NCI-H146 (cell line): ENCODE measurements at places on chromosomes 6 and 20.

DNA sequence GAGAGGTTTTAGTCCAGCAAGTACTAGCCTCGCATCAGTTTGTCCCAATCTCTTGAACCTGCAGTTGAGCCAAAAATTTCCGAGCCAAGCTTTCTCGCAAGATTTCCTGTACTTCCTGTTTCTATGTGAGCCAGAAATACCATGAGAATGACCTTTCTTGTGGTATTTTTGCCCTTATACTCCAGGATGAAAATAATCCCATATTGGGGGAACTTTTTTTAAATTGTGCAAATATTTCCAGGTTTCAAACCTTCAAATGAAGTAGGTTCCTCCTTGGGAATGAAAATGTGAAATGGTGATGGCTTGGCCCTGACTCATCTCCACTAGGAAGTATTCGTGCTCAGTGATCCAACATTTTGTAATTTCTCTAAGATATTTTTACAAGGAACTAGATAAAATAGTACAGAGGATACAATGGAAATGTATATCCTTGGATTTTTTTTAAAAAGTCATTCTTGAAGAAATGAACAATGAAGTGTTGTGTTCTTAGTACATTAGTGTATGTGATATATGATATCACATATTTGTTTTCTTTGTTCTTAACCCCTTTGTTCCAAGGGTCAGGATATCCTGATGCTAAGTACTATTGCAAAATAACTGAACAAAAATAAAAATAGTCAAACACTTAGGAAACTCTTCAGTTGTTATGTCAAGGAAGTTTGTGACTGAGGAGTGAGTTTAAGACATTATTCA is 184.0 kb downstream of the PDE7B start:
- DNase-seq: no peak

GRCh38 chr20:52305858-52306257 is 114.3 kb upstream of the ZFP64 start:
- no peak for DNase-seq

- no peak for DNase-seq
Observed at GRCh38 chr6:44428682-44429081, 41.2 kb downstream of the CDC5L start.

GRCh38 chr6:73157870-73158269 is 67.4 kb downstream of the KHDC1L start:
- DNase-seq: no peak

GRCh38 chr20:45347936-45348778 is at the start of gene SDC4:
TSS of gene SDC4 (minus strand) at chr20:45348424. CDS start at chr20:45348384, 40 bp downstream.
- DNase-seq: peak; percentile 74

DNA sequence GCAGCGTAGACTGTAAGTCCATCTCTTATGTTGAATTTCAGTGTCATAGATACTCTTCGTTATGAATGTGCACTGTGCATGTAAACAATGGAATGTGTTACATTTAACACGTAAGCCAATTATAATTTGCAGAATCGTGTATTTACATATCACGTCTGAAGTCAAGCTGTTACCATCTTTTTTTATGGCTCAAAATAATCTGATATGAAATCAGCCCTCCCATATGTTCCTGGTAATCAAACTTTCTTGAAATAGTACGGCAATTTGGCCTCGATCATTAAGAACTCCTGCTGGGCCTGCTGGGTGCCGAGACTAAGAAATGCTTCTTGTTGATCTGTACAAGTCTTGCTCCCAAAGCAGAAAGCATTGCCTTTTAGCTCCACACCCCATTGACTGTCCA is 89.6 kb upstream of the DOK5 start:
- DNase-seq: no peak

- DNase-seq: no peak
Observed at GRCh38 chr20:2507464-2507863, 1.3 kb downstream of the ZNF343 start.

DNA sequence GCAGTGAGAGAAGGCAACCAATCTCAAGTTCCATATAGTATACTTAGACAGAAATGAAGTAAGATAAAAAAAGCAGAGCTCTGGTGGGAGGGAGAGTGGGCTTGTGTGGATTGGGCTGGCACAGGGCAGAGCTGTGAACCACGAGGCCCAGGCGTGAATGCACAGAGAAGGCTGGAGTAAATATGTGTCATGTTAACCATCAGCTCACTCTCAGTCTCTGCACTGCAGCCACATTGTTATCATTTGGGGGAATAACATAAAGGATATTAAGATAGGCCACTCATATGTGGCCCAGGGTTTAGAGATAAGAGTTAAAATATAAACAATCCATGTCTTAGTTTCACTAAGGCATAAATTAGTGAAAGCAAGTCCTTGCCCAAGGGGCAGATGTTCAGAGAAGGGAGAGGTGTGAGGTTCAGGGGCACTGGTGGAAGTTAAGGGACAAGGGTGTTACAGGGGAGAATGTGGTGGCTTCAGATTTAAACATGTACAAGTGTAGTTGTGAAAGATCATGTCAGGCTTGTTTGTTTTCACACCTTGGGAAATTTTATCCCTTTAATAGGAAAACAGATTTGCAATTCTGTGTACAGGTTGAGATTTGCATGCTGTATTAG is 14.4 kb downstream of the GMPR start:
- DNase-seq: no peak

GRCh38 chr6:30511169-30511546 is 21.8 kb downstream of the HLA-E start:
- no peak for DNase-seq

DNA sequence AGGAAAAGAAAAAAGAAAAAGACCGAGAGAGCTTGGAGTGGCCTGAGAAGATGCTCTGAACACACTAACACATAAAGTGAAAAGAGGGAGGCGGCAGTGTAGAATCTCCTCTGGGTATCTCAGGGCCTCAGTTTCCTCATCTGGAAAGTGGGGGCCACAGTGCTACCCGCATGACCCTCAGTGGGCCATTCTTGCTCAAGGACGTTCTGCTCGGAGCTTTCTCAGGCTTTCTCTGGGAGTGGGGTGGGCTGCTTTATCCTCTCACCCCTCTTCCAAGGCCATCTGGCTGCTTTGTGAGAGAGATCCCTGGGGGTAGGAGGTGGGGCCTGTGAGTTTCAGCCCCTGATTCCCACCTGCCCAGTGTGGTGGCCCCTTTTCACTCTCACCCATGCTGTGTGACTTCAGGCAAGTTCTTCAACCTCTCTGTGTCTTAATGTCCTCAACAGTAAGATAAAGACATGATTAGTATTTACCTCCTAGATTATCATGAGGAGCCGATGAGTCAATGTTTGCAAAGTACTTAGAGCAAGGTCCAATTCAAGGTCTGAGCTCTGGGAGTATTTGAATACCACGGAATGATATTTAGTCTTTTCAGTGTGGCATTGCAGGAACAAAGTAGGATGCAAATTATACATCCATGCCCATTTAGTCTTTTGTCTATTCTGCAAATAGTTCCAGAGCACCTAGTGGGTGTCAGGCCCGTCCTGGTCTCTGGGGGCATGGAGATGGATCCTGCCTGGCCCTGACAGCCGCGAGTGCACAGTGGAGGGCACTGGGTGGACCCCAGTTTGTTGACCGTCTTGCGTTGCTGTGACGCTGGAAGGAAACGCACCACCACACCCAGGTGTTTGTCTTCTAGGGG is 34.3 kb downstream of the SRC start:
- DNase-seq: peak; percentile 56
